A673 (cell line): ENCODE measurements at places on chromosomes 6 and 20. TPM values are rescaled to one million over a fixed set of nuclear protein-coding genes. Genes with fewer than 3 reads are reported as not detected.
A peak's percentile ranks its signal among the peaks of the same experiment; 100 is the strongest.

GRCh38 chr20:36454698-36455427 lies 86.5 kb upstream of the MYL9 start:
- DNase-seq, result no peak

DNA sequence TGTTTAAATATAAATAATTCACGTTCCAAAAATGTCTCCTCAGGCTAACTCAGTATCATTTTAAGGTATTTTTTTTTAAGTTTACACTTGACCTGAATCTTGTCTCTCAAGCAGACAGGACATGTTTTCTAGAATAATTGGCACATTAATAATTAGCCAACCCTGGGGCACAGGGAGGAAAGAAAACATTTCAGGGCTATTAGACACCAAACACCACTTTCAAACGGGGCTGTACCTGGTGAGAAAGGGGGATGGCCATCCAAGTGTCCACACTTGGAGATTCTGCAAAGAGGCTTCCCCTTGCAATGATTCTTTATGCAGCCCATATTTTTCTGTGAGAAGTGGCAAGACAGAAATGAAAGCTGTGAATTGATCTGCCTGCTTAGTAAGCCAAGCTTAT lies 560.8 kb downstream of the CD109 start:
- no peak for DNase-seq

DNA sequence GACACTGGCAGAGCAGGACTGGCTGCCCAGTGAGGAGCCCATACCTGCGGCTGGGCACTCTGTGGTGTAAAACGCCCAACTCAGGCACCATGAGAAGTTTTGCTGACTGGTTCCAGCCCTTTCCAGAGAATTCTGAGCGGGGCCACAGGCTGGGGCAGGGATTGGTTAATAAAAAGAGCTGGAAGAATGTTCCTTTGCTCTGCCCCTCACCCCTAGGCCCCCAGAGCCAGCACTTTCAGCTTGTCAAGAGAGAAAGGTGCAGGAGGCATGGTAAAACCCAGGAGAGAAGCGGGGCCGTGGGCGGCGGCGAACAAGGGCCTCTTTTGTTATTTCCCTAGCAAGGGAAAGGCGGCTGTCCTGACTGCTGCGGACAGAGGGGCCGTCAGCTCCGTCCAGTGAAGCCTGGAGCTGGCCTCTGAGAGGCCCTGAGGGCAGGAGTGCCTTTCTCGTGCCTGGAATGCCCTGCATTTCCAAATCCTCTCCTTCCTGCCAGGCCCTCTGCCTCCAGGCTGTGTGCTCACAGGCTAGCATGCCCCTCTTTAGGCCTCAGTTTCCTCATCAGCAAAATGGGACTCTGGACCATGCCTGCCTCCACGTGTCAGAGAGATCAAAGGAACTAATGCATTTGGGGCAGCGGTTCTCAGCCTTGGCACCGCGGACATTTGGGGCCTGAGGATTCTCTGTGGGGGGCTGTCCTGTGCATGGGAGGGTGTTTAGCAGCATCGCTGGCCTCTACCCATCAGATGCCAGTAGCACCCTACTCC lies 12.9 kb downstream of the SLC13A3 start:
- no peak for DNase-seq

DNA sequence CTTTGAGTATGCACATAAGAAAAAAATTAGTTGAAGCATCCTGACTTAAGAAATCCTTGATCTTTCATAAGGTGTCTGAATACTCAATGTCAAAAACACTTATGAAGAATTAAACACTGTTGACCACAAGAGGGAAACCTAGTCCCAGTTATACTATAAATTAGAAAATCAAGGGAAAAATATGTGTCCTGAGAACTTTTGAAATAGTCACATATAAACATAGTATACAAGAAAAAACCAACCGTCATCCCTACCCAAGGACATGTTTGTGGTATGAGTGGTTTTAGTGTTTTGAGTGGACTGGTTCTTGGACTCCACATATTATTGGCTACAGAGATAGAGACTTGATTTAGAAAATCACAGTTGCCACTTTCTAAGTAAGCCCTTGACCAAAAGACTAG lies 7.6 kb upstream of the HLA-DRA start:
- DNase-seq, result peak; percentile 38

- DNase-seq, result no peak
Measured at GRCh38 chr6:167136376-167136775, 13.5 kb downstream of the CCR6 start.

- DNase-seq, result peak; percentile 43
Measured at GRCh38 chr6:11653028-11653583, 115.6 kb downstream of the TMEM170B start.

- peak; percentile 43 for DNase-seq
Measured at GRCh38 chr20:50003253-50003656, 20.5 kb downstream of the SNAI1 start.

GRCh38 chr6:6593867-6594468 lies 5.4 kb downstream of the LY86 start:
- DNase-seq, result no peak

DNA sequence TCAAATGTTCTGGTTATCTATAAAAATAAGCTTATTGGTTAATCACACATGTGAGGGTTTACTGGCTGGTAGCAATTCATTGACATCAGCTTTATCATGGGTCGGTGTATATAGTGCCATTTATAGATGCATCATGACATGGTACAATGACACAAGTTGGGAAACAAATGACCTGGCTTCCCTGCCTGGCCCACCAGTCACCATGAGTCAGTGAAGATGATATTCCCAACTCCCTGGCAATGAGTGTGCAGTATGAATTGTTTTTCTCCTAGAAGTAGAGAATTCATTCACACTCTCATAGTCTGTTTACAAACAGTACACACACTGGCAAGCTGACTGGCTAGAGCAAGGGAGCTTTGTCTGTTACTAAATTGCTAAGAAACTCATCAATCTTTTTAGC lies 37.2 kb upstream of the CALHM6 start:
- DNase-seq, result no peak

- DNase-seq, result no peak
Measured at GRCh38 chr6:67811239-67812037, 823.6 kb upstream of the ADGRB3 start.

DNA sequence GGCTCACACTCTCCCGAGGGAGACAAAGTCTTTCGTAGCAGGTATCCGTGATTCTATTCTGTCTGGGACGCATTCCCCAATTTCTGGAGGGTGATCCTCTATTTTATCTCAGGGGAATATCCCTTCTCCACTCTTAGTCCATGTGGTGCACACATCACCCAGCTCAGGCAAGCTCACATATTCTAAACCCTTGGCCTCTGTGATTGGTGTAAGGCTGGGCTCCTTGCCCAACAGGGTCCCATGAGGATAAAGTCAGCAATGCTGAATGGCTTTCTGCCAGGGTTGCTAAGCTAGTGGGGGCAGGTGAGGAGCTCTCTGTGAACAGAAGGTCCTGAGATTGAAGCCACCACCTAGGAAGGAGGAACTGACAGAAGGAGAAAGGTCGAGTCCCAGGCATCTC lies 137.2 kb downstream of the CDH26 start:
- DNase-seq, result peak; percentile 62

DNA sequence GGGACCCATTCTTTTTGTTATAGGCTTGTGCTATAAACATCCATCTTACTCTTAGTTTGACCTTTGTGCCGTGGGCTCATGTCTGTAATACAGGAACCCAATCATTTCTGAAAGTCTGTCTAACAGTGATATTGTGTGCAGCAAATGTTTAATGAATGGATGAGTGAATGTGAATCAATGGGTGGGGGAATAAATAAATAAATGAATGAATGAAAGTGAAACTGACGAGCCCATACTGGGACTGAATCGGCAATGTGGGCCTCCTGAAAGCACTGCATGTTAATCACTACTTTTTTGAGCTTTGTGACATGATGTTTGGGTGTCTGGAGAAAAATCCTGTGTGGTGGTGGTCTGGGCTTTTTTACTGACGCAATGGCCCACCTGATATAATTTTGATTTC lies 175.0 kb downstream of the GMPR start:
- DNase-seq, result no peak

DNA sequence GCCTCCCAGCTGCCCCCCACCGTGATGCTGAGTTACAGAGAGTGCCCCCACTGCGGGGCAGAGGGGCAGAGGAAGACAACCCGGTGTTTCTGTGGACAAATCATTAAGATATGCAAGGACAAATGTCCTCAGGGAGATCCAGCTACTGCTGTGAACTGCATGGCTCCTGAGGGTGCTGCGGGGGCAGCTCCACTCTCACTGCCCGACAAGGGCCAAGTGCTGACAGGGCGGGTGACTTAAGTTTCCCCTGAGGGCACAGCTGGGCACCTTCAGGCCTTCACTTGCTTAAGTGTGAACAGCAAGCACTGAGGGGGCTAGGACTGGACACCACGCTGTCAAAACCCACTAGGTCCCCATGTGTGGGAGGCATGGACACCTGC lies 26.2 kb upstream of the TCFL5 start:
- DNase-seq, result no peak

- DNase-seq, result no peak
Measured at GRCh38 chr20:58268936-58269619, 40.4 kb upstream of the RAB22A start.

GRCh38 chr20:6311841-6312655 lies 189.2 kb upstream of the FERMT1 start:
- DNase-seq, result no peak

DNA sequence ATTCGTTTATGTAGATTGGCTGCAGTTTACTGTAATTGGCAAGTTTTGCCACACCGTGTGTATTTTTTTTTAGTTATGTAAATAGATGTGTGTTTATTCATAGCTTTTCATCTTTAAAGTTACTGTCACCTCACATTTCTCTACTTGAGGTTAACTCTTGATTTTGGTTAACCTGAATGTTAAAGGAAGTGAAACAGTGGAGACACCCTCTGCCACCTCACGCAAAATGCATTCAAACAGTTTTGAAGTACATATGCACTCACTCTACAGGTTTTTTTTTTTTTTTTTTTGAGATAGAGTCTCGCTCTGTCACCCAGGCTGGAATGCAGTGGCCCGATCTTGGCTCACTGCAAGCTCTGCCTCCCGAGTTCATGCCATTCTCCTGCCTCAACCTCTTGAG lies 17.7 kb downstream of the OR2A4 start:
- DNase-seq, result no peak

GRCh38 chr6:156359912-156360311 lies 417.3 kb upstream of the ARID1B start:
- DNase-seq, result no peak

- DNase-seq, result no peak
Measured at GRCh38 chr6:124040655-124041054, 237.0 kb downstream of the NKAIN2 start.

Gene CST8
- not detected in 2 replicates for total RNA-seq

Gene VGLL2
- not detected in 2 replicates for total RNA-seq

Gene PLEKHG1
- 4.1 and 4.5 TPM in 2 replicates for total RNA-seq

Gene C6orf58
- total RNA-seq, result 0.64 and 1.1 TPM in 2 replicates
